IMR-90 (cell line): ENCODE measurements at places on chromosomes 13 and 19. TPM values are rescaled to one million over a fixed set of nuclear protein-coding genes. Genes with fewer than 3 reads are reported as not detected.

Gene GPR183
- total RNA-seq, result 0.18 and 0.28 TPM in 2 replicates

Gene KRTDAP
- not detected in 2 replicates for total RNA-seq

GRCh38 chr13:96091164-96092117, 1.5 kb downstream of the HS6ST3 start:
- peaks cover 44% of the 10 kb centered on the region for H3K27me3 ChIP-seq
- no peak overlapping the region for H3K27ac ChIP-seq
- no peaks in the 10 kb centered on the region for H3K4me1 ChIP-seq
- no peak overlapping the region for H3K4me3 ChIP-seq
- DNase-seq, result no peak

DNA sequence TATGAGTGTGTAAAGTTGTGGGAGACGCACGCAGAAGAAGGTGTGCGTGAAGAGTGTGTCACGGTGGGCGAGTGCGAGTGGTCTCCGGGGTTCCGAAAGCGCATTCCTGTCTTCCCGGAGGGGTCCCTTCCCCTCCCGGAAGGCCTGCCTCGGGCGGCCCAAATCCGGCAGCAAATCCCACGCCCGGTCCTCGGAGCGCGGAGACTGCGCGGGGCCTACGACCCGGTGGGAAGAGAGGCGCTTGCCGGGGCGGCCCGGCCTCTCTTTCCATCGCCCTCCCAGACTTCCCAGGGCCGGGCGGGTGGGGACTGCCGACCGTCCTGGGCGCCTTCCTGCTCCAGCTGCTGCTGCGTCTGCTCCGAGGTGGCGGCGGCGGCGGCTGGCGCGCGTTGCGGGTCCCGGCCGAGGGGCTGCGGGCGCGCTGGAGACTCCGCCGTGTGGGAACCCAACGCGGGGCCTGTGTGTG, 2.1 kb downstream of the ZIC5 start:
- DNase-seq, result no peak
- H3K4me3 ChIP-seq, result no peak overlapping the region
- peaks cover 2% of the 10 kb centered on the region; the same call in 1 of the 2 replicates for H3K4me1 ChIP-seq
- H3K36me3 ChIP-seq, result no peaks in the 10 kb centered on the region

Gene TTYH1
- not detected in 2 replicates for total RNA-seq

Gene LENG8
- total RNA-seq, result 17.5 and 21.1 TPM in 2 replicates
